NCI-H524 treated with DMSO at 0.1 percent for 48 hours (cell line): ENCODE measurements at places on chromosomes 13 and 19.

- DNase-seq: no peak
These were observed 810.4 kb upstream of the SLC10A2 start for GRCh38 chr13:103876571-103876970.

DNA sequence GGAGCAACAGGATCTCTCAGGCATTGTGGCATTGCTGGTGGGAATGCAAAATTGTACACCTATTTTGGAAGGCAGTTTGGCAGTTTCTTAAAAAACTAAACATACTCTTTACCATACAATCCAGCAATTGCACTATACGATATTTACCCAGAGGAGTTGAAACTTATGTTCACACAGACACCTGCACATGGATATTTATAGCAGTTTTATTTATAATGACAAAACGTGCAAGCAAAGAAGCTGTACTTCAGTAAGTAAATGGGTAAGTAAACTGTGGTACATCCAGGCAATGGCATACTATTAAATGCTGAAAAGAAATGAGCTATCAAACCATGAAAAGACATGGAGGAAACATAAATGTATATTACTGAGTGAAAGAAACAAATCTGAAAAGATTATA lies 71.6 kb upstream of the UBAC2 start:
- no peak for DNase-seq

DNA sequence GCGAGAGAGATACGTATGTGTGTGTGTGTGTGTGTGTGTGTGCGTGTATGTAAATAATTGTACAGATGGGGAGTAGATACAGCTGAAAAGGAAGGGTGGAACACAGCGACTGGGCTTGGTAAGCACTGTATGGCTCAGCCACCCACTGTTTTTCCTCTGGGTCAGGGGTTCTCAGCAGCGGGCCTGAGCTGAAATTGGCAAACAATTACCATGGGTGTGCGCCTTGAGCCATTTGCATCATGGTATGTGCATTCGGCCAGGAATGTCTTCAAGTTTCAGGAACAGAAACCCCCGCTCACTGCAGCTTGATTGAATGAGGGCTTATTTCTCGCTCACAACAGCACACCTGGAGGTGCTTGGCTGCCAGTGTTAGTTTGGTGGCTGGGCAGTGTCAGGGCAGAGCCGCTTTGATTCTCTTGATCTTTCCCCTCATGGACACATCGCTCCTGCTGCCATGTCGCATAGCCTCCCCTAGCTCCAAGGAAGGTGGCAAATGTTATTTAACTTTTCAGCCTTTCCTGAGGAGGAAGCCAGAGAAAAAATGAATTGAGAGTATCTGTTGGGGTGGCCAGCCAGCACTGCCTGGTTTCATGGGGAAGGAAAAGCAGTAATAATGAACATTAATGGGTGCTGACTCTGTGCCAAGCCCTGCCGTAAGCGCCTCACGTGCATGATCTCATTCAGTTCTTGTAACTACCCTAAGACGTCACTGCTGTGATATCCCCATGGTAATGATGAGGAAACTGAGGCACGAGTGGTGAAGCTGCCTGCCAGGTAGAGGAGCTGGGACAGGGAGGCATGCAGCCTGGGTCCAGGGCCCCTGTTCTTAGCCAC lies 126.9 kb downstream of the SIPA1L3 start:
- DNase-seq: no peak

- no peak for DNase-seq
These were observed 502 bp downstream of the NECTIN2 start for GRCh38 chr19:44846455-44847143.

- no peak for DNase-seq
These were observed 649.4 kb upstream of the PCDH20 start for GRCh38 chr13:62065016-62065415.

GRCh38 chr13:99265821-99266426 lies 7.7 kb upstream of the GPR18 start:
- no peak for DNase-seq

DNA sequence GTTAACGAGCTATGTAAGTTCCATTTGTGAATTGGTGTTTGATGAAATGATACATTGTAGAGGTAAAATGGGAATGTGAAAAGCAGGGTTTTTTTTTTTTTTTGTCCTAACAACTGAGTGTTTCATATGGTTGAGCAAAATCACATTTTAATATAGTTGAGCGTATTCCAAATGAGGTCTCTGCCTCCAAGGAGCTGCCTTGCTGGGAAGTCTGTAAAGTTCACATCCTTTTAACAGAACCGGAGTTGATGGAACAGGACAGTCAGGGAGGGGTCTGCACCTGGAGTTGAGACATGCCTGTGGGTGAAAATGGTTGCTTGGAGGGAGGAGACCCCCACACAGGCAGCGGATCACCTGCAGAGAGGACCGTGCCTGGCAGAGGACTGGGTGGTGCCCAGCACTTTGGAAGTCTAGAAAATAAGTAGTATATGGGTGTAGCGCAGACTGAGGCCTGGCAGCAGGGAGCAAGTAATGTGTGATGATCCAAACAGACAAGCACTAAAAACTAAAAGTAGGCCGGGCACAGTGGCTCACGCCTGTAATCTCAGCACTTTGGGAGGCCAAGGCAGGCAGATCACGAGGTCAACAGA lies 75.2 kb upstream of the UBAC2 start:
- DNase-seq: no peak

- DNase-seq: no peak
These were observed at the start of gene GIPR for GRCh38 chr19:45667620-45668341. GIPR (plus strand) TSS chr19:45668221; CDS start chr19:45669521, 1,300 bp downstream.

DNA sequence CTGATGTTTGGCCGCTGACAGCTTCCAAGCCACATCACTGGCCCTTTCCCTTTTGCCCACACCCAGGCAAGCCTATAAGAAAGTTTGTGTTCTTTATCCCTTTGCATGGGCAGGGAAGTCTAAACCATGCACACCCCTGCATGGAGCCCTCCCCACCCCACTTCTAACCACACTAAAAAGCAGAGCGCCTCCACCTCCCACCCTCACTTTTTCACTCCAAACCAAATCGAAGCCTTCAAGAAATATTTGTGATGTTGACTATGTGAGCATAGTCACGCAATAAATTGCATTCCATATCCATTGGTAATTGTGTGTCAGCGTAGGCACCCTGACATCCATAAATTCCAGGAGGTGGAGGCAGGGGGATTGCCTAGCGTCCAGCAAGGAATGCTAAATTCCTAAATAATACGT lies 104.4 kb upstream of the LSM14A start:
- DNase-seq: no peak

GRCh38 chr13:95652821-95653220 lies 8.3 kb upstream of the DZIP1 start:
- no peak for DNase-seq

DNA sequence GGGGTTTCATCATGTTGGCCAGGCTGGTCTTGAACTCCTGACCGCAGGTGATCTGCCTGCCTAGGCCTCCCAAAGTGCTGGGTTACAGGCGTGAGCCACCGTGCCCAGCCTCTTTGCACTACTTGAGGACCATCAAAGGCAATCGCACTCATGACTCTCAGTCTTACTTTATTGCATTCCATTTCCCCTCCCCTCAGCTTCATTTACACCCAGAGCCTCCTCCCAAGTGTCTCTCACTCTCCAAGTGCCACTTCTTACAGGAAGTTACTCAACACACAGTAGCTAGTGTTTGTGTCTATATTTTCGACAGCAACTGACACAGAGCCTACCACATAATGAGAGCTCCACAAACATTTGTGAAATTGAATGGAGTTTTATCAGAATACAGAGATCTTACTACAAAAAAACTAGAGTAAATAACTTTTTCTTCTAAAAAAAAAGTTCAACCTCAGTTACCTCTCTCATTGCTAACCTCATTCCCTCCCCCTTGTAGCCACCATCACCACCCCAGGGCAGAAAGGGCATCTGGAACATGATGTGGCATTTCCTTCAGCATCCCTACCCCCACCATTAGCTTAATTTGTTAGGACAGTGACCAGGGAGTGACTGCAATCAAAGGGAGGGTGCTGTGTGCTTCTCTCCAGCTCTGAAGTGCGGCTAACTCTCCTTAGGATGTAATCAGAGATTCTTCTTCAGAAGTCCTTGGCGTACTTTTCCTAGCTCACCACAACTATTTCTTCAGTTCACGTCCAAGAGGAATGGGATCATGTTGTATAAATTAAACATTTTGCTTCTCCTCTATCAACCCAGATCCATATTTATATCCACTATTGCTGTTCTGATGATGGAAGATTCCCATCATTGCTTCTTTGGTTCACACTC lies 17.0 kb upstream of the RUBCNL start:
- DNase-seq: no peak

- no peak for DNase-seq
These were observed 51.1 kb downstream of the FAM216B start for GRCh38 chr13:42832341-42833096.

GRCh38 chr13:22848539-22849052 lies 332.2 kb upstream of the SGCG start:
- DNase-seq: no peak

- no peak for DNase-seq
These were observed 810 bp upstream of the NFKBID start for GRCh38 chr19:35901055-35901644.

DNA sequence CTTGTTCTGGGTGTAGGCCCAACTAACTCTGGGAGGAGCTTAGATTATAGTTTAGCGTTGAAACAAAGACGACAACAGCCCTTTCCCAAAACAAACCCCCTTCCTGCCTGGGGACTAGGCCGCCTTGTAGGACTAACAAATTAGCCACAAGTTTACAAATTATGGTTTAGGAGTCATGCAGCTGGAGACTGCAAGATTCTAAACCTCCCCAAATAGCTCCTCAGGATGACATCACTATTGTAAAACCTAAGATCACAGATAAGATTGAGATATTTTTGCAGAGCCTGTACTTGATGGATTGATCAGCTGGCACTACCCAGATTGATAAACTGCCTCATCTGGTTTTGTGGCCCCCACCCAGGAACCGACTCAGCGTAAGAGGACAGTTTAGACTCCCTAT lies 2.3 kb upstream of the SLC25A15 start:
- DNase-seq: no peak

GRCh38 chr13:40440990-40441820 lies 225.2 kb downstream of the FOXO1 start:
- DNase-seq: no peak

GRCh38 chr13:91459485-91459884 lies 61.1 kb downstream of the GPC5 start:
- no peak for DNase-seq

DNA sequence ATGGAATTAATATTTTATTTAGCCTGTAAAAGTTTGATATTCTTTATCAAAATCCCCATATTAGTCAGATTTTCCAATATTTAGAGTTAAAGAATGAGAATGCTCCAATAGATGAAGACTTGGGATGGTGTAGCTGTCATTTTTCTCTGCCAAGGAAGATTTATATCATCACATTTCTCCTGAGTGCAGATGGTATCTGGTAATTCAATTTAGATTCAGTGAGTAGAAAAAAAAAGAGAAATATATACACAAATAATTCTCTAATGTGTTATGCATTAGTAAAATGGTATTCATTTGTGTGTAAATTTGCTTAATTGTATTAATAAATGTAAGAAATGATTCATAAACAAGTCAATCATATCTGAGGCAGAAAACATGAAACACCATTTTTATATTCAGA lies 1508.7 kb upstream of the PCDH20 start:
- no peak for DNase-seq

DNA sequence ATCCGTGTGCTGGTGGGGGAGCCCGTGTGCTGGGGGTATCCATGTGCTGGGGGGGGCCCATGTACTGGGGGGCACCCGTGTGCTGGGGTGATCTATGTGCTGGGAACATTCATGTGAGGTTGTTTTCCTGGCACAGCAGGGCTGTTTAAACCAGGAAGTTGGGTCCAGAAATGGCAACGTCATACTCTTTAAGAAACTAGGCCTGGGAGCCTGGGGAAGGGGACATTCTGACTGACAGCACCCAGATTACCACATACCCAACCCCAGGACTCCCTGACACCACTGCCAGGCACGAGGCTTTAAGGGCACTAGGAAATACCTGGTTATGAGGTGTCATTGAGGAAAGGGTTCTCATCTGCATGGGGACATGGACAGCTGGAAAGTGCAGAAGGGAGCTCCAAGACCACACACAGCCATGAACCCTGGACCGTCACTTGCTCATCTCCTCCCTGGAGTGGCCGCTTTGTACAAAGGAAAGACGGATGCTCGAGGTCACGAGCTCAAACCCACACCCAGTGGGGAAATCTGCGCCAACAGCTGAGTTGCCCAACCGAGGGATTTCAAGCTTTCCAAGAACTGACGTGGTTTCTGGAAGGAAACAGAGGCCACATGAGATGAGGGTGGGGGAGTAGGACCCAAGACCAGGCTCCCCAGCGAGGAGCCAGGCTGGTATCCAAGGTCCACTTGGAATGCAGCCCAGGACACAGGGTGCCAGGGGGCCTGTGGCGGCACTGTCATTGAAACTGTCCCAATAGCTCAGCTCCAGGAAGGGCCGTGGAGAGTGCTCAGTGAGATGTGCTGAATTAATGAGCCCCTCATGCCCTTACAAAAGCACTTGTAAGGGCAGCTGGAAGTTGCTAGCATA lies 40.9 kb downstream of the RAB20 start:
- DNase-seq: no peak

DNA sequence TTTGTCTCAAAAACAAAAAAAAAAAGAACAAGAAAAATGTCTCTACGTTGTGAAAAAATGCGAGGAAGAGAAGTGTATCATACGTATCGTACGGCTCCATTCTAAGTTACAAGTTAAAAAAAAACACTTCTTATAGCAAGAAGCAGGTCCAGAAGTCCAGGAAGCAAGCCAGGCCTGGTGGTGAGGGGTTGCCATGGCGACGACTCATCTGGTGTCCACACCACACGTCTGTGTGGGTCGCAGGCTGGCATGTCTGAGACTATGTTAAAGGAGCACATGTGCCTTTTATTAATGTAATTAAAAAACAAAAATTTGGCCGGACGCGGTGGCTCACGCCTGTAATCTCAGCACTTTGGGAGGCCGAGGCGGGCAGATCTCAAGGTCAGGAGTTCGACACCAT lies 5.9 kb downstream of the MED16 start:
- DNase-seq: no peak

GRCh38 chr19:44596428-44597130 lies 16.8 kb upstream of the IGSF23 start:
- no peak for DNase-seq

- DNase-seq: no peak
These were observed 40.2 kb downstream of the CARS2 start for GRCh38 chr13:110665491-110666254.

DNA sequence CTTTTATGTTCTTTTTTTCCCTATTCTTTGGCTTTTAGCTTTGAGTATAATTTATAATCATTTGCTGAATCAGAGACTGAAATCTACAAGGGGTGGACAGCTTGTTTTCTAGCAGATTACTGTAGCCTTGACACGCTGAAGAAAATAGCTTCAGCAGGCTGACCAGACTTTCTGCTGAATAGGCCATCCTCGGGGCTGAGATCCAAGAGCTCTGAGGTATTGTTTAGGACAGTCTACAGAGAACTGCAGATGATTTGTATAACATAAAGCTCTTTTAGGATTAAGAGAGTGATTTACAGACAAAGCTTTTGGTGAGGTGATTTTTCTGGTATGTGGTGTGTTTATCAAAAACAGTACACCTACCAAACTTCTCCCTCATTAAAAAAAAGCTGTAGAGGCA lies 16.8 kb downstream of the POLR1D start:
- no peak for DNase-seq

GRCh38 chr19:13974073-13974472 lies 21.8 kb downstream of the DCAF15 start:
- DNase-seq: no peak

GRCh38 chr13:107518292-107518691 lies 697.0 kb downstream of the LIG4 start:
- DNase-seq: no peak

- no peak for DNase-seq
These were observed 75.2 kb upstream of the MCF2L start for GRCh38 chr13:112893570-112894422.
